ENCODE measurements at places on chromosomes 16 and 17.

DNA sequence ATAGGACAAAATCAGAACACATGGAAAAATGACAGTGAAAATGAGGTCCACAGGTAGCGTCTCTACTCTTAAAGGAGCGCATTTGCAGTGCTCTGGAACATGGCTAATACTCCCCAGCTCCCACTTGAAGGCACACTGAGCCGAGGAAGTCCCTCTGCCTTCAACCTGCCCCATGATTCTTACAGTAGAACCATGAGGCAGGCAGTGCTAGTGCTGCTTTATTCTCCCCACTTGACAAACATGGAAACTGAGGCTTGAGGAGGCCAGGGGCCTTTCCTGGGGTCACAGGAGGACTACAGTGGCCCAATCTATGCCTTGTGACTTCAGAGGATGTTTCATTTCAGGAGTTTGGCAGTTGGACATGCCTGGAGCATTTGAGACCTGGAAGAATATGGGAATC, 244.1 kb upstream of the MAF start:
- DNase-seq = no peak

DNA sequence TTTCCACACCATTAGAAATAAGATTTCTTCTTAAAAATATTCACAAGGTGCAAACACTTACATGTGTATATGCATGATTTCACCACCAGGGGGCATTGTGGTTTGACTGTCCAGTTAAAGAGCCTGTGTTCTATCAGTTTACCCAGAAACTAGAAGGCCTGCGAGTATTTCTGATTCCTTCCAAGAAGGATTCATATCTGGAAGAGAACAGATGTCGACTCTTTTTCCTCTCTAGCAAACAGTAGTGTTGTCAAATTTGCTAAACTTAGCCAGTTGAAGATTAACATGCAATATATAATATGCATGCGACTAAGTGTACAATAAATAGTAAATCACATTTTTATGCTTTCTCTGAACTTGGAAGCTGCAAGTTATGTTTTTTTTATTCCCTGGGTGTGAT, 404.1 kb downstream of the WWOX start:
- DNase-seq = no peak

- no peak for DNase-seq
Measured at GRCh38 chr17:74547736-74548135, 1.8 kb upstream of the CD300C start.

GRCh38 chr17:41863074-41863848, 2.0 kb downstream of the KLHL11 start:
- DNase-seq = no peak

DNA sequence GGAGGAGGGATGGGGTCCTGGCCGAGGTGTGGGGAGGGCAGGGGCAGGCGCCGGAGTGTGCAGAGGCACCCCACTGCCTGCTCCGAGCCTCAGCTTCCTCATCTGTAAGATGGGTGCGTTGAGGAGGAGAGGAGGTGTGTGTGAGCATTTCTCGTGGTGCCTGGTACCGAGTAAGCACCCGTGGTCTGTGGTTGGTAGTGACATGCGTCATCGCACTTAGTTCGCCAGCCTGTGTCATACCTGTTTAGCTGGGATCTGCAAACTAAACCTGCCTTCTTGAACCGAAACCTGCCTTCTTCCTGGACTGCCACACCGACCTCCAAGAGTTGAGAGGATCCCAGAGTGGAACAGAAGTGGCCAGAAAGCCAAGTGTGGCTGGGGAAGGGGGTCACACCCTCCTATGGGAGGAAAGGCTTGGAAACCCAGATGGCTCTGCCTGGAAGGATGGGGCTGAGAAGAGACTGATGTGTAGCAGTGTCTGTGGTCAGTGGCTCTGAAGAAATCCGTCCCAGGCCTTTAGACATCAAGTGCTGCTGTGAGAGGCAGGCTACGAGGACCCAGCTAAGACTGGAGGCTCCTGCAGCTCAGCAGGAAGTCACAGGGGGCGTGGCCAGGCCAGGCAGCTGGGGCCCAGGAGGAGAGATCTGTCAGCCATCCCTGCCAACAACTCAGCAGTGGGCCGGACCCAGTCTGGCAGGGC, 162.6 kb upstream of the PLCG2 start:
- peak; percentile 72 for DNase-seq

Data from psoas muscle (tissue), 8 donors.